Testis (tissue), 5 donors: ENCODE measurements at places on chromosomes 5 and 9. TPM values are rescaled to one million over a fixed set of nuclear protein-coding genes. Genes with fewer than 3 reads are reported as not detected.

GRCh38 chr5:96579711-96580110 lies 82.5 kb upstream of the CAST start:
- no peak for DNase-seq
- H3K4me3 ChIP-seq: no peak overlapping the region
- no peaks in the 10 kb centered on the region for H3K27me3 ChIP-seq
- no peaks in the 10 kb centered on the region for H3K4me1 ChIP-seq

- H3K4me1 ChIP-seq: no peaks in the 10 kb centered on the region
- H3K4me3 ChIP-seq: no peak overlapping the region
- no peak for DNase-seq
Observed at GRCh38 chr5:9623661-9624060, 6.5 kb downstream of the TAS2R1 start.

DNA sequence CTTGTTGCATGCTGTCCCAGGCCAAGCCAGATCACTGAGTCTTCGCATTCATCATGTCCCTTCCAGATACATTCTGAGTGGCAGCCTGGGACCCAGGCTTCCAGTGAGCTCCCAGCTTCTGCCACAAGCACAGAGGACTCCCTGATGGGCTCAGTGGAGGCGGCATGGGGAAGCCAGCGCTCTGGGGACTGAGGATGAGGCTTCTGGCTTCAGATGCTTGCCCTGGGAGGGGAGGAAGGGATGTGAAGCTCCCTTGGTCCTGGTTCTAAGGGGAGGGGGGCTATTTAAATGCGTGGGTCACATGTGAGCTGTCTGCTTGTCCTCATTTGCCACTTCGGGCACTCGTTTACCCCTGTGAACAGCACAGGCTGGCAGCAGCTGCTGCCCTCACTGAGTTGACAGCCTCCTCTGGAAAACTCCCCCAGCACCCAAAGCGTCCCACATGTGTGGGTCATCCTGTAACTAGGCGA lies 174.0 kb downstream of the NR3C1 start:
- H3K4me1 ChIP-seq: no peaks in the 10 kb centered on the region
- no peaks in the 10 kb centered on the region for H3K36me3 ChIP-seq
- no peak overlapping the region for H3K4me3 ChIP-seq
- H3K27ac ChIP-seq: no peak overlapping the region

SEMA6A gene
- total RNA-seq: 67.6 TPM

CTSV gene
- total RNA-seq: 107 TPM

PCDHB10 gene
- 4.0 TPM for total RNA-seq

- no peaks in the 10 kb centered on the region for H3K27me3 ChIP-seq
- no peak overlapping the region for H3K27ac ChIP-seq
- no peak overlapping the region for H3K4me3 ChIP-seq
- H3K4me1 ChIP-seq: no peaks in the 10 kb centered on the region
- DNase-seq: no peak
Observed at GRCh38 chr5:152379331-152379730, 25.7 kb downstream of the NMUR2 start.

DNA sequence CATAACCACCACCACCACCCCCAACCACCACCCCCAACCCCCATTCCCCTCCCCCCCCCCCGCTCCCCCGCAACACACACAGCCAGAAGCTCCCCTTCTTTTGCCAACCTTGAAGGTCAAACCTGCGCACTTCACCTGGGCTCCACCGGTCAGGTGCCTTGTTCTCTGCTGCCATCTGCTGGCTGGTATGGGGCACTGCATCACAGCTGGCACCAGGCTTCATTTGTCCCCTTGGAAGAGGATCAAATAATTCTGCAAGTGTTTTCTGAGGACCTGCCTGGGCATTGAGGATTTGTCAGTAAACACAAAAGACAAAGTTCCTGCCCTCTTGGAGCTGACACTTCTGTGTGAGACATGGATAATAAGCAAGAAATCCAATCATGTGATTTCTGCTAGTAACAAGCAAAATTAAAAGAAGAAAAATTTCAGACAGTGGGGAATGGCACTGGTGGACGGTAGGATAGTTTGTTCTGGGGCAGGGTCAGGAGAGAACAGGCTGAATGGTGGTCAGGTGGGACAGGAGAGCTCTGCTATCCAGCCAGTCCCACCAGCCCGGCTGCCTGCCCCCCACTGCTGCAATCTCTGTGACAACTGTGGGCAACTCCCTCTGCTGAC lies 55.6 kb upstream of the LMX1B start:
- DNase-seq: peak; percentile 77
- H3K27me3 ChIP-seq: no peaks in the 10 kb centered on the region
- H3K36me3 ChIP-seq: no peaks in the 10 kb centered on the region
- H3K4me3 ChIP-seq: no peak overlapping the region
- H3K4me1 ChIP-seq: no peaks in the 10 kb centered on the region

GRCh38 chr9:119803679-119804078 lies 434.4 kb upstream of the BRINP1 start:
- DNase-seq: no peak
- H3K4me1 ChIP-seq: peaks cover 4% of the 10 kb centered on the region
- H3K27me3 ChIP-seq: no peaks in the 10 kb centered on the region
- no peak overlapping the region for H3K4me3 ChIP-seq
- H3K36me3 ChIP-seq: no peaks in the 10 kb centered on the region
